ENCODE measurements at places on chromosomes 7 and 10.

DNA sequence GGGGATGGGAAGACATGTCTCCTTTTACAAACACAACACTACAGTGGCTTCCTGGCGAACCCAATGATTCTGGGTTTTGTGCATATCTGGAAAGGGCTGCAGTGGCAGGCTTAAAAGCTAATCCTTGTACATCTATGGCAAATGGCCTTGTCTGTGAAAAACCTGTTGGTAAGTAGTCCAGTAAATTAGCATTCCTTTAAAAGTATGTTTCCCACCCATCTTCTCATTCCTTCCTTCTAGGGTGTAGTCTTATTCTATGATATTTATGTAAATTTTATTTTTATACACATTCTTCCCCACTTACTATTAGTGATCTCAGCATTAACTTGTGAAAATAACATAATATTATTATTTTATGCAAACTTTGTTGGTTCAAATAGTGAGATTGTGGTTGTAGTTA is 206.9 kb downstream of the ATRNL1 start:
- DNase-seq = no peak

- no peak for DNase-seq
These were observed 770 bp downstream of the PRXL2A start for GRCh38 chr10:80409121-80409520.

- DNase-seq = no peak
These were observed 161.9 kb upstream of the WNT16 start for GRCh38 chr7:121166916-121167315.

DNA sequence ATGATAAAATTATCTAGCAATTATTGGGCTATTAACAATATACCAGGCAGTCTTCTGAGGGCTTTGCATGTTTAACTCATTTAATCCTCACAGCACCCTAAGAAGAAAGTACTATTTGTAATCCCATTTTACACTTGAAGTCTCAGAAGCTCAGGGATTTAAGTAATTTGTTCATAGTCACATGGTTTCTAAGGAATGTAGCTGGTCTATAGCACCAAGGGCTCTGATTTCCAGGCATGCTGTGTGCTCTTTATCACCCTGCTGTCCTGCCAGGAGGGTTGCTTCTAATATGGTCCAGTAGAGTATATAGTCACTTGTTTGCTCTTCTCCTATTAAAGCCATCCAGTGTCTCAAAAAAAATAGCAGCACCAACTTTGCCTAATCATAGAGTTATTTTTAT is 417.2 kb downstream of the PLXDC2 start:
- DNase-seq = no peak

GRCh38 chr7:155553871-155554270 is 7.5 kb upstream of the CNPY1 start:
- DNase-seq = no peak

GRCh38 chr10:93977442-93977841 is 16.3 kb upstream of the PLCE1 start:
- no peak for DNase-seq

- no peak for DNase-seq
These were observed 669.5 kb upstream of the GHITM start for GRCh38 chr10:83469728-83470331.

DNA sequence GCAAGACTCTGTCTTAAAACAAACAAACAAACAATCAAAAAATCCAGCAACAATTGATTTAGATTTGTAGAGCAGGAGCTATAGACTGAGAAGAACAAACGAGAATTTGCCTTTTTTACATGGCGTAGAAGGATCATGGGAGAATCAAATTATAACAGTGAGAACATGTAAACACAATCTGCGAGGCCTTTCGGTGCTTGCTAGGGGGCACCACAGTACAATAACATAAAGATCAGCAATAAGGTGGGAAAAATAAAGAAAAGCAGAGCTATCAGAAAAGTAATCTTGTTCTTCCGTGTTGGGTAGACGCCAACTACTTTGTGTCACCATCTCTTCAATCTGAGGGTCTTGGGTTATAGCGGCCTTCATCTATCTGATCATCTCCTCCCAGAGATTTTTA is 82.2 kb downstream of the NOD1 start:
- DNase-seq = no peak

- no peak for DNase-seq
These were observed 190.1 kb downstream of the PRPF18 start for GRCh38 chr10:13776861-13777311.
